ENCODE measurements at places on chromosomes 4 and X.

- no peak for DNase-seq
Observed at GRCh38 chr4:76677571-76678326, 220.2 kb downstream of the SOWAHB start.

- no peak for DNase-seq
Observed at GRCh38 chrX:49072712-49073095, 1.1 kb downstream of the PRAF2 start.

GRCh38 chrX:37644381-37645305, 40.9 kb upstream of the XK start:
- no peak for DNase-seq

DNA sequence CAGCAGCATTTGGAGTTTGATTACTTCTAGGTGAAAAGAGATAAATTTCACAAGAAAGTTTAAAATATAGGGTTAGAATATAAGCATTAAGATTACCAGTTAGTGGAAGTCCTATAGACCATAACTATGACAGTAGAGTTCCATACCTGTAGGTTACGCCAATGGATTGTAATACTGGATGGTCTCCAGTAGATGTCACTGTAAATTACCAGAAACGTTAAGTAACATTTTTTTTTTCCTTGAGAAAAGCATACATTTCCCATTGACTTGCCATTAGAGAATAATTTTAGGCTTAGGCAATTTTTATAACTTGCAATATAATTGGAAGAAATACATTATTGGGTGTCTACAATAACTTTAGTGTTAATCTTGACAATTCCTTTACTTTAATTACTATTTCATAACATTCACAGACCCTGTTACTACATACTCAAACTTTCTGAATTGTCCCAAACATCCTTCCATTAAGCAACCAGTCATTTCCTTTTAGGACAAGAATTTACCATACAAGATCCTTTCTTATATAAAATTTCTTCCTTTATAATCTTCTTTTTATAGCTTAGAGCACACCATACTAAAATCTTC, 304.1 kb upstream of the TECRL start:
- DNase-seq, result no peak

- DNase-seq, result no peak
Observed at GRCh38 chr4:177410566-177410965, 31.7 kb downstream of the AGA start.

DNA sequence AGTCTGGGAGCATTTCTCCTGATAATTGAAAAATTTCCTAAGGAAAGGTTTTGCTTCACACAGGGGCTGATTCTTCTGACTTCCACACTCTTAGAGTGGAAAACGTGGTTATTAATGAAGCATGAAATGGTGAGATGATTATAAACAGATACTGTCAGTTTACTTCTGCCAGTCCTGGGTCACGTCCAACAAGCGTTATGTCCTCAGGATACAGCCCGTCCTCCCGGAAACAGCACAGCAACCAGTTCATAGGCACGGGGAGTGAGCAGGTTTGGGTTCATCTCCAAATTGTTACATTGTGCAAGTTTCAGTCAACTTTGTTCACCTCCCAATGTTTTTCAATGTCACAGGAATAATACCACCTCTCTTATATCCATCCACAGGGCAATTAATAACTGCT, 98.8 kb downstream of the NPNT start:
- DNase-seq, result no peak

DNA sequence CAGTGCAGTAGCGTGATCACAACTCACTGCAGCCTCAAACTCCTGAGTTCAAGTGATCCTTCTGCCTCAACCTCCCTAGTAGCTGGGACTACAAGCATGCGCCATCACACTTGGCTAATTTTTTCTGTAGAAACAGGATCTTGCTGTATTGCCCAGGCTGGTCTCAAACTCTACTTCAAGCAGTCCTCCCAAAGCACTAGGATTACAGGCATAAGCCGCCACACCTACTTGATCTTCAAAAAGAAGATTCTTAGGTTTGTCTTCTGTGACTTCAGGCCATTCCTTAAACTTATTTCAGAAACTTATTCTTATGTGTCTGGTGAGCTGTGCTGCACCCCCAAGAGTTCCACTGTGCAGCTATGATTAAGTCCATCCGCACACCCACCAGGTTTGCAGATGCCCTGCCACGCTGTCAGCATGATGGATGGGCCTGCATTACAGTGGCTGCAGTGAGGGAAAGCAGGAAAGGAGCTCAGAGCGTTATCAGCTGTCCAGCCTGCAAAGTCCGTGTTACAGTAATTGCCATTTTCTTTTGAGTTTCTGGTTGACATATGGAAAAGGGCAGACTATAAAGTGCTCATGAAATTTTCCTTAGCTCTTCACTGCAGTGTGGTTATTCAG, 146.6 kb downstream of the AASDH start:
- DNase-seq, result no peak

DNA sequence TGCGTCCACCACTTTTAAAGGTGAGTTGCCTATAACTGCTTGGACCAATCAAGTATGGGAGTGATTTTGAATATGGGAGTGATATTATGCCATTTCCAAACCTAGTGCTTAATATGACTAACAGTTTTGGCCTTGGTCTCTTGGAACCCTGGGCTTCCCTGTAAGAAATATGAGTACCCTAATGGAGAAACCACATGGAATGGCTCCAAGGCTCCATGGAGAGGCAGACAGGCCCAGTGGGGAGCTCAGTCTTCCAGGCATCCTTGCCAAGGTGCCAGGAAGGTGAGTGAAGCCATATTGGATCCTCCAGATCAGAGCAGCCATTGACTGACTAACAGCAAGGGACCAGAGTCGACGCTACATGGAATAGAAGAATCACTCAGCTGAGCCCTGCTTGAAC, 53.2 kb downstream of the MAML3 start:
- no peak for DNase-seq

DNA sequence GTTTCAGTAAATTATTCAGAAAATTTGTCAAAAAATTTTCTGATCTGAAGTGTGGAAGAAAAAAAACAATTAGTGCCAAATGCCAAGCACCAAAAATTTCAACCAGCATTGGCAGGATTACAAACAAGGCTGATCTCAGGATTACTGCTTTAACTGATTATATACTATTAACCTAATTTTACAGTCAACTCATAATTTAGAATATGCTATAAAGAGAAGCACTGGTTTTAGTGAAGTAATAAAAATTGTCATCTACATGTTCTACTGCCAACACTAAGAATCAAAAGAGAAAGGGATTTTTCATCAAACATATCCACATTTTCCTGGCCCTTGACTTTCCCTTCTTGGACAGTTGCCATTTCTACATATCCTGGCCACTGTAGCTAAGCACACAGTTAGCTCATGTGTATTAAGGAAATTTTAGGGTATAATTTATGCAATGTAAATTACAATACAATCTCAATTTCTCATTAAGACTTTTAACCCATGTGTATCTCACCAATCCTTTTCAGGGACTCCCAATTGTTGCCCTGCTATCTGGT, 33.8 kb downstream of the THOC2 start:
- DNase-seq, result no peak

DNA sequence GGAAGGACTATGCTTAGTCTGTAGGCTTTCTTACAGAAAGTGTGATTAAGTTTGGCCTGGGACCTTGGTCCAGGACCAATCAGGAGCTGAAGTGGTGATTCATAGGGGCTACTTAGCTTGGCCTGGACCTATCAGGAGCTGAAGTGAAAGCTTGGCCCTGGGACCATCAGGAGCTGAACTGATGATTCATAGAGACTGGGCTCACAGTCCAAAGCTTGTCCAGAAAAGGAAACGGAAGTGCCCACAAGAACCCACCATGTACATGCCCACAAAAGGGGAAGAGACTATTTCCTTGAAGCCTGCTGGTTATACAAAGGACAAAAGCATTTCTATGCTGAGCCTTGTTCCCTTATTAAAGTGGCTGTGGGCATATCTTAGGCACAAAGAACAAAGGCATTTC, 12.6 kb downstream of the TENT5D start:
- DNase-seq, result no peak

GRCh38 chrX:97290199-97290598, 406.5 kb downstream of the RPA4 start:
- DNase-seq, result no peak

DNA sequence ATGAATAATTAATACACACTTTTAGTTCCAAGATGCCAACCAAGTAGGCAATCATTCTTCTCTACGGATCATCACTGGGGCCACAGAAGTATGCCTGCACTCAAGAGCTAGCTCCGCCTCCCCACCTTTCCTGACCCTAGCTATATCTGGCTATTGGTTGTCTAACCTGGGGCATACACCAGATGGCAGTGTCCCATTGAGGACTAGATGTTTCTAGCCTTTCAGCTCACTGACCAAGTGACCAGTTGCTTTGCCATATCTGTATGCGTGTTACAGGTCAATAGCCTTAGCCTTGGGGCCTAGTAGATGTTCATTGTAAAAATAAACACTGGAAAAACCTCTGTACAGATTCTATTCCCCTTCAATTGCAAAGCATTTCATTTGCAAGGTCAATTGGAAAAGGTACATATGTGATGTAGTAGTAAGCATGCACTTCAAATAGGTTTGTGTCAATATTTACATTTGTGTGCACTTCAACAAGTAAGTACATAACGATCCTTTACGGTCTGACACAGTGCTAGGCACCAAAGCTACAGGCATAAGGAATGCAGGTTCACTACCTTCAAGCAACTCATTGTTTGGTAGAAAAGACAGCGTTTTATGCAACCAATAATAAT, 521.7 kb downstream of the PPARGC1A start:
- DNase-seq, result no peak

- no peak for DNase-seq
Observed at GRCh38 chr4:128703948-128704347, 105.6 kb upstream of the JADE1 start.

GRCh38 chr4:23938796-23939195, 48.9 kb upstream of the PPARGC1A start:
- DNase-seq, result no peak

DNA sequence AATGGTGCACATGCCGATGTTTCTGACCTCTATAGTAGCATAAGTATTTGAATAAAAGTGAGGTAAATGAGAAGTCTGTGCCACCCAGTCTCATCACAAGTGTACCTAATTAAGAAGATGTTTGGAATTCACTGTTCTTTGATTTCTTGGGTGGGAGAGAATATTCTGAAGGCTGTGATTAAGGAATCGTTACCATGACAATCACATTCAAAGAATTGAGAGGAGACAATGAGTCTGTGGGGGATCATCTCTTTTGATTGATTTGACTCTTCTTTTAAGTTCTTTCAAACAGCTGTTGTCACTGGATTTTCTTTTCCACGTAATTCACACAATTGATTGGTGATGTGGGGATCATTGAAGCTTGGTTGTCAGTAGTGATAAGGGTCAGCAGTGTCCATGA, 18.1 kb downstream of the FHL1 start:
- DNase-seq, result no peak

DNA sequence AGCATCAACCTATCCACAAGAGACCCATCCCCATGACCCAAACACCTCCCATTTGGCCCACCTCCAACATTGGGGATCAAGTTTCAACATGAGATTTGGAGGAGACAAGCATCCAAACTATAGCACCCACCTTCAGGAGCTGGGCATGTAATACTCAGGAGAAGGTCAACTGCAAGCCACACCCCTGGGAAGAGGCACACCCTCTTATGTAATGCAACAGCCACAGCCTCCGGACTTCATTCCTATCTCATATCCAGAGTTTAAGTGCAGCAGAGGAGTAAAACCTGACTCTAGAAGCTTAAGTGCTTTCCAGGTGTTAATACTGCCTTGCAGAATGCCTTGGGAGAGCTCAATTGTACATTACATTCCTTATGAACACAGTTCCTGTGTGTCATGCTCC, 197.4 kb downstream of the PTTG2 start:
- no peak for DNase-seq

- no peak for DNase-seq
Observed at GRCh38 chr4:150859453-150859852, 155.6 kb downstream of the LRBA start.

DNA sequence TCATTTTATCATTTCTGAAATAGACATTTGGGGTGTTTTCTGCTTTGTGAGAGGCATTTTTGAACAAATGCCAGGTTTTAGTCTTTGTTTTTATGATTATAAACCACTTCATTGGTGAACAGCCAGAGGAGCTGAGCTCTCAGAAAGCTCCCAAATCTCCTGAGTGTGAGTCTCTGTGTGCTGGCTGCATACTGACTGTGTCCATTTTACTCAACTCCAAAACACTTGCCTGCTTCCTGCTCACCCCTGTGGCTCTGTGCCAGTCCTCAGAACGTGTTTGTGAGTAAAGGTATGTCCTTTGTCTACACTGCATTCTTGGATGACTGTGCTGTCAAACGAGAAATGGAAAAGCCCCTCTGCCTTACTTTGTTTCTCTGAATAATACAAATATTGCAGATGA, 5.4 kb upstream of the LRAT start:
- no peak for DNase-seq

- DNase-seq, result no peak
Observed at GRCh38 chrX:35699642-35700041, 98.5 kb upstream of the MAGEB16 start.

DNA sequence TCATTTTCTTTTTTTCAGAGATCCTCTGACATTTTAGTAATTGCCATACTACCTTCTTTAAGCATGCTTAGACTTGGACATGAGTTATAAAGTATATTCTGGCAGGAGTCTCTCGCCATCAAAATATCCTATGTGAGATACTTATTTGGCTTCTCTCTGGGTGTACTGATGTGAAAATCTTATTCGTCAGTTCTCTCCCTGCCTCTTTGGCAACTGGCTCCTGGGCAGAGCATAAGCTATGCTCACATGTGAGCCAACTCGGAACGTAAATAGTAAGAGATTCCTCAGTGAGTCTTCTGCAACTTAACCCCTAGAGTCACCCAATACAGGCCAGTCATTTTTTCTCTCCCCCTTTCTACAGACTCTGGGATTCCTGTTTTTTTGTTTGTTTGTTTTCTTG, 91.6 kb downstream of the MAGEB17 start:
- no peak for DNase-seq

- DNase-seq, result no peak
Observed at GRCh38 chr4:98556451-98556850, 102.0 kb downstream of the TSPAN5 start.

GRCh38 chrX:64198036-64198435, 7.5 kb downstream of the AMER1 start:
- no peak for DNase-seq

DNA sequence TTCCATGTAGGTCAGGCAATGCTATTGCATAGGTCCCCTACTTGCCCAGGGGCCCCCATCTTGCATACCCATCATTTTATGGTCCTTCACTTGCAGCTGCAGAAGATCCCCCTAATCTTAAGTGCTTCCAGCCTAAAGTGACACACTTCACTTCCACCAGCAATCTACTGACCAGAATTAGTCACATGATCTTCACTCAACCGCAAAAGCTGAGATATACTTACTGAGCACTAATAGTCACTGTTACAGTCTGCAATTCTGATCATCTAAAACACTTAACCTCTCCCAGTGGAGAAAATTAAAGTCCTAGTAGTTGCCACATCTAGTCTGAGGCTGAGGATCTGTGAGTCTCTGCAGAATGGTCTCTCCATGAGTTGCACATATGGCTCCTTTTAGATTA, 82.1 kb downstream of the AREG start:
- DNase-seq, result no peak

- no peak for DNase-seq
Observed at GRCh38 chr4:56575820-56576429, 70.3 kb downstream of the ARL9 start.

GRCh38 chr4:136484996-136485395, 1047.3 kb downstream of the PCDH18 start:
- no peak for DNase-seq

- DNase-seq, result no peak
Observed at GRCh38 chrX:19183761-19184477, 61.7 kb upstream of the ADGRG2 start.

All from activated CD4-positive, CD25-positive, alpha-beta regulatory T cell treated with anti-CD3 and anti-CD28 coated beads, Interleukin-2, amount 50 U/mL, for 72 hours (primary cell).